ENCODE measurements at places on chromosomes 2 and 18.

DNA sequence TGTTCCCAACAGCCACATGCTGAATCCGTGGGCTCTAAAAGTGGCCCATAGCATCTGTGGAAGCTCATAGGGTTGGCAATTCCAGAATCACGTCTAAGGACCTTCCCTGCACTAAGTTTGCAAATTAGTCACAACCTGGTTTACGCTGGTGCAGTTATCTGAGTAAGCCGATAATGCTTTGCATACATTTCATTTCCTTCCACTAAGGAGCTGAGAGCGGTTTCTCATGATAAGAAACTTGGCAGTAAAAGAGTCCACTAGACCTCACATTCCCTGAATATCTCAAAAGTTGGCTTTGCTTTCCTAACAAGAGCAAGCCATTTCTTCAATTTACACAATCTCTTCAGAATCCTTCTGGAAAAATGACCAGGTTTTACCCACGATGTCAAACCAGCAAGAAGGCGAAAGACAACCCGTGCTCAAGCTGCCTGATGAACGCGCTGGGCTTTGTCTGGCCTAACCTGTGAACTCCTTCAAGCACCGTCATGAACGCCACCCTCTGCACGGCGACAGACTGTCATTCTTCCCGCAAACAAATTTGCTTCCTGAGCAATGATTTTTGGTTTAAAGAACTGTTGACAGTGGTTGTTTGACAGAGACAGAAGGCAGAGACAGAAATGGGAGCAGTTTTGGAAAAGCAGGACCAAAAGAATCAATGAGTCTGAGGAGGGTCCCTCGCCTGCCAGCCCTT, 73.0 kb upstream of the COPS8 start:
- no peak for DNase-seq

DNA sequence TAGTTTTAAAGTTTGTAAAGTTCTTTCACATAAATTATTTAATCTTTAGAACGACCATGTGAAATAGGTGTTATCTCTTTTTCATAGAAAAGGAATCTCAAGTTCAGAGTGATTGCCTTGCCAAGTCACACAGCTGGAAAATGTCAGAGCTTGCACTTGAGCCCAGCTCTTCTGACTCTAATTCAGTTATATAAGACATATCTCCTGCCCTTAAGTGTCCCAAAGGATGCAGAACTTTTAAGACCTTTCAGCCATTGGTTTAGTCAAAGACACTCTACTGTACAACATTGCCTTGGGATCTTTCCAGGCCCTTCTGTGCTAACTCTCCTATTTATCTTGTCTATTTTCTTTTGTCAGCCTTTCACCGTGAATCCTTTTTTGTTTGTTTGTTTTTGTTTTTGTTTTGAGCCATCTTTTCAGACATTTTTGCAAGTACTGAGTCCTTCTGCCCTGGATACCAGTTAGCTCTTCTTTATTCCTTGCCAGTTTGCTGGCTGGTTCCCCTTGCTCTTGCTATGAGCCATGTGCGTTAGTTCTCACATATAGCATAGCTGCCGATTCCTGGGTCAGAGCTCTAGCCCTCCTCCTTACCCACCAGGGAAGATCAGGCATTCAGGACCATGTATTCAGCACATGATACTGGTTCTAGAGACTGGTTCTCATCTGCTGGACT, 160.0 kb upstream of the MYO3B start:
- no peak for DNase-seq

GRCh38 chr2:239621611-239622010, 220.8 kb upstream of the HDAC4 start:
- no peak for DNase-seq

GRCh38 chr2:69983392-69983966, 22.0 kb upstream of the ASPRV1 start:
- DNase-seq, result no peak

All from stimulated activated CD4-positive, alpha-beta T cell treated with anti-CD3 and anti-CD28 coated beads, Interleukin-1b, Interleukin-23, amount 100 ng/mL, for 24 hours (primary cell).